Activated B cell treated with CpG ODN at 0.5 μM for 24 hours (primary cell): ENCODE measurements at places on chromosomes 16 and 17. TPM values are rescaled to one million over a fixed set of nuclear protein-coding genes. Genes with fewer than 3 reads are reported as not detected.

- no peak for DNase-seq
These were observed 2.9 kb downstream of the IKZF3 start for GRCh38 chr17:39861235-39861634.

DNA sequence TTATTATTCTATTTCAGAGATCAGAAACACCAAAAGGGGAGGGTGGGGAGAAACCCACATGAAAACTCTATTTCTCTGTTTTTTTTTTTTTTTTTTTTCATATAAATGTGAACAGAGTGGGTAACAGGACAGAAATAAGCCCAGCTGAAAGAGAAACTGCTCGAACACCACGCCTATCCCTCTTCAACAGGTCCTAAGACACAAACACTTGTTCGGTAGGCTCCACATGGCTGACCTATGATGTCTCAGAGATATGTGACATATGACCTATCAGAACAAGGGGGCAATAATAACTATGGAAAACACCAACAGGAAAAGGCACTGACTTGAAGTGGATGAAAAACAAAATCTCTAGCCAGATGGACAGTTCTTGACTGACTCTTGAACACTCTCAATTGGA is 44.8 kb downstream of the PARN start:
- no peak for DNase-seq

DNA sequence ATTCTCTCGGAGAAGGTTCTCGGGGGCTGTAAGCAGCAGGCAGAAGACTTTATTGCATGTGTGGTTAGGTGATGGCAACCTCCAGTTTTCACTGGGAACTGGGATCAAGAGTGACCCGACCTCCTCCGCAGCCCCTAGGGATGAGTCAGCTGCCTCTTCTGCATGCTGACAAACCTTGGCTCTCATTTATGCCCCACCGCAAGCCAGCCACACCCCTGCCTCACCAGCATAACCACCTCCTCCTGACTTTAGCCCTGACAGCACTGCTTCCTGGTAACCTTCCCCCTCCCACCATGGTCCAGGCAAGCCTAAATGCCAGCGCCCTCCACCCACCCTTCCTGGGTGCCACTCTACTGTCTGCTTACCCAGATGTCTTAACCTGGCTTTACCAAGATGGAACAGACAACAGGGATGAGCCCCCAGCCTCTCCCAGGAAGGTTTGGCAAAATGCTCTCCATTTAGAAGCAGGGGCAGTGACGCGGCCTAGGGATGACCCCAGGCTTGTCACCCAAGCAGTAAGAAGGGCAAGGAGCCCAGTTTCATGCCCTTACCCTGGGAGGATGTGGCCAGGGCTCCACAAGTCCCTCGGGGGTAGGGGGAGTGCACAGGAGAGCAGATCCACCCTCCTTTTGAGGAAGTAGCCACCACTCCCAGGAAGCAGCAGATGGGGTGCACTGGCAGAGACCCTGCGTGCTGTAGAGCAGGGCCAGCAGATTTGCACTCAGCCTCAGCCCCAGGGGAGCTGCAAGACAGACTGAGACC is 73.5 kb downstream of the GOSR1 start:
- peak; percentile 32 for DNase-seq

DNA sequence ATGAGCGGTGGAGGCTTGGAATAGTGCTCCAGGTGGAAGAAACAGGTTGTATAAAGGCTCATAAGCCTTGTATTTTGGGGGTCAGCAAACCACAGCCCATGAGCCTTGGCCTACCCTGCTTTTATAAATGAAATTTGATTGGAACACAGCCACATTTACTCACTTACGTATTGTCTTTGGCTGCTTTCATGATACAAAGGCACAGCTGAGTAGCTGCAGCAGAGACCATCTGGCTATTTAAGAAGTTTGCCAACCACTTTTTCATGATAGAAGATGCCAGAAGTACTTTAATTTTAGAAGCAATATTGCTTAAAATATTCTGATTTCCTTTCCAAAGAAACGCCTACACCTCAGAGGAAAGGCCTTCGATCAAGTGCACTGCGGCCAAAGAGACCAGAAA is 73.8 kb downstream of the C17orf58 start:
- no peak for DNase-seq

DNA sequence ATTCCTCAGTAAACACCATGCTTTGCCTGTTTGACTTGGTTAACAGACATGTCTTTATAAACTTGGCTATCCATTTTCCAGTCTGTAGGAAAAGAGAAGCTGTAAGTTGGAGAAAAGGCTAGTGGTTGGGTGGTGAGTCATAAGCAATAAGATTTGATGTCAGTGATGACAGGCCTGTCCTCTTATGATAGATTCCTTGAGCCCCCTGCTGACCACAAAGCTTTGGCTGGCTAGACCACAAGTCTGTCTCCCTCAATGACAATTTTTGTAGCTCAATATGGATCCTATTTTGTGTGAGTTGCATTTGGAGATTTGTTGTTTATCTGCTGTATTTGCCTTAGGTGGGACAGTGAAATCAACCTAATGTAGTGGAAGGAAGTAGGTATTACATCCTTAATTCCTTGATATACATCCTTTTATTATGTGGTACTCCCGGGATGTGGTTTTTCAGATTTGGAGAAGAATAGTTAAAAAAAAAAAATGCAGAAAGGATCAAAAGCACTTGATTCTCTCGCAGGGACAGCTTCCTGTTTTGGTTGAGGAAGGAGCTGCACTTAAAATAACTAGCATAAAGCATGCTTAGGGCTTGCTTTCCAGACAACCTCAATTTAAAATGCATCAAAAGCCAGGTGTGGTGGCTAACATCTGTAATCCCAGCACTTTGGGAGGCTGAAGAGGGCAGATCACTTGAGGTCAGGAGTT is 67.4 kb downstream of the SIAH1 start:
- DNase-seq = no peak

- DNase-seq = peak; percentile 75
These were observed 982 bp upstream of the NEURL4 start for GRCh38 chr17:7329997-7330637.

GRCh38 chr16:77989846-77990245 is 32.5 kb upstream of the CLEC3A start:
- no peak for DNase-seq

Gene ZNF48
- 11.7 and 13.0 TPM in 2 replicates for total RNA-seq

Gene PRSS8
- total RNA-seq = not detected in 2 replicates

Gene PRR35
- total RNA-seq = not detected in 2 replicates

Gene NR1D1
- total RNA-seq = 5.5 and 6.1 TPM in 2 replicates

Gene HIGD1B
- not detected in 2 replicates for total RNA-seq

Gene NEUROD2
- 0.02 TPM in 1 of 2 replicates, not detected in the other for total RNA-seq

Gene RNF135
- total RNA-seq = 16.7 and 18.5 TPM in 2 replicates
